ENCODE measurements at places on chromosomes 16 and 17.

GRCh38 chr17:50432125-50432762 lies 6.2 kb downstream of the ACSF2 start:
- DNase-seq, result no peak

- no peak for DNase-seq
These were observed 60.2 kb upstream of the PHOSPHO1 start for GRCh38 chr17:49290690-49291359.

- DNase-seq, result no peak
These were observed 14.0 kb upstream of the TRAP1 start for GRCh38 chr16:3731126-3731935.

- no peak for DNase-seq
These were observed 19.6 kb downstream of the NOG start for GRCh38 chr17:56613131-56613530.

DNA sequence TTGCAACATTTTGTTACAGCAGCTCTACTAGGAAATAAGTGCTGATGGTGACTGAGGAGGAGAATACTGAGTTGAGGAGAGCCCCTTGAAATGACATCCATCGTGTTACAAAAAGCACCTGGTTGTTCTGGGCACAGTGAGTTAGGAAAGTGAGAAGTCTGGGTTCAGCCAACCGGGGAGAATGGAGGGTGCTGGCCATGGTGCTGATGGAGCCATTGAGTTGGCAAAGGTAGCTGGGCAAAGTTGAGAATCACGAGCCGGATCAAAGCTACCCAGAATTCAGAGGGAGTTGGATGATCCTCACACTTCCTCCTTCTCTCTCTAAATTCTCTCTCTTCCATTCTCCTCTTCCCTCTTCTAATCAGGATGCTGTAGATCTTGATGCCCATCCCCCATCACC lies 35.0 kb upstream of the ASIC2 start:
- DNase-seq, result no peak

DNA sequence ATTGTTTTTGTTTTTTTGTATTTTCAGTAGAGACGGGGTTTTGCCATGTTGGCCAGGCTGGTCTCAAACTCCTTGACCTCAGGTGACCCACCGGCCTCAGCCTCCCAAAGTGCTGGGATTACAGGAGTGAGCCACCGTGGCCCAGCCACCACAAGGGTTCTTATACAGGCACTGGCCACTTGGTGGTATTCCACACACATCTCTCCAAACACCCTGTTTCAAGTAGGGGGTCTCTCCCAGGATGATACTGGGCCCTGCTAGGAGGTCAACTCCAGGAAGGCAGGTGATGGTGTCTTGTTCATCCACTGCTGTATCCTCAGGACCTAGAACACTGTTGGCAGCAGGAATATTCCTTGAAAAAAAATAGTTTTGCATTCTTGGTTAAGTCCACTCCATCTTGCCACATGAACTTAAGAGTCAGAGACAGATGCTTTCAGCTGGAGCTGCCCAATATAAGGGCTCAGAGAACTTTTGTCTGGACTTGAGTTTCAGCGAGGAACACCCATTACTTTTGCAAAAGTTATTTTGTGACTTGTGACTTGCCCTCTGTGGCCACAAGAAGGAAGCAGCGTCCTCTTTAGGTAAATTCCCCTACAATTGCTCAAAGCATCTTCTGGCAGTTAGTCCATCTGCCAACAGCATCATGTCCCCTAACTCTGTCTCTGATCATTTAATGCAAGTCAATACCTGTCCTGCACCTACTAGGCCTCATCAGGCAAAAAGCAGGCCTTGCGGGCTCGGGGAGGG lies 7.4 kb upstream of the EEF2K start:
- DNase-seq, result no peak

- peak; percentile 31 for DNase-seq
These were observed 133.0 kb upstream of the GSE1 start for GRCh38 chr16:85479972-85480726.

- DNase-seq, result peak; percentile 39
These were observed 87.4 kb downstream of the RAP1GAP2 start for GRCh38 chr17:2883544-2884213.

DNA sequence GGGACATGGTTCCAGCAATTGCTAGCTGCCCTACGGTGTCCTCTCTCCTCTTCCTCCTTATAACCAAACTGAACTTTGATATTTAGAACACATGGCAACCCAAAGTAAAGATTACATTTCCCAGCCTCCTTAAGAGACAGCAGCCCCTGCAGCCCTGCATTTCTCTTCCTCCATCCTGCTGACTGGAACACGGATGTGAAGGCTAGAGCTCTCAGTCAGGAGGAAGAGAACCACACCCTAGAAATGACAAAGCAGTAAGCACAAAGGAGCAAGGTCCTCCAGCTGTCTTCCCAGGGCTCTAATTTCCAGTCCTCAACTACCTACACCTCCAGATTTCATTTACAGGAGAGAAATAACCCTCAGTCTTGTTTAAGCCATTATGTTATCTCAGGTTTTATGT lies 10.9 kb downstream of the DYNC1LI2 start:
- no peak for DNase-seq

- DNase-seq, result peak; percentile 41
These were observed 932 bp downstream of the ZNF267 start for GRCh38 chr16:31874366-31875111.

GRCh38 chr17:31495022-31495885 lies 103.8 kb downstream of the RAB11FIP4 start:
- DNase-seq, result no peak

DNA sequence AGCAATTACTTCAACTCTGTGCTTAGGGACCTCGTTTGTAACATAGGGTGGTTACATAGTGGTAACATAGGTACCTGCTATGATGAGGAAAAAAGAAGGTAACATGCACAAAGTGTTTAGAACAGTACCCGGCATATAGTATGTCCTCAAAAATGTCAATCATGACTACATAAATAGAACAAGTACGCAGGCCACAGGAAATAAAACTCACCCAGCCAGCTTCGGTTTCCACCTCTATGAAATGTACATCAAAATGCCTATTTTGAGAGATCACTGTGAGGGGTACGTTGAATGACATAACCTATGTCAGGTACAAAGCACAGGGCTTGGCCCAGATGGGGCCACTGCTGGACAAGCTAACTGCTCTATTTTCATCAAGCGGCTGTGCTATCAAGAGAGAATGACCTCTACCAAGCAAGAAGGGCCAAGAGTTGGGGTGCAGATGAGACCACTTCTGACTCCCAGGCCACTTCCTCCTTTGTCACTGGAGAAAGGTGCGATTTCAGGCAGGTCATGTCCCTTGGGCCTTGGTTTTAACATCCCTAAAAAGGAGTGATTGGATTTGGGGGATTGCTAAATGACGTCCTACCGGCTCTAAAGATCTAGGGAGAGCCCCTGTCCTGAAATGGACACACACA lies 45.4 kb downstream of the WSB1 start:
- no peak for DNase-seq

- no peak for DNase-seq
These were observed 11.9 kb downstream of the EPN2 start for GRCh38 chr17:19248928-19249574.

DNA sequence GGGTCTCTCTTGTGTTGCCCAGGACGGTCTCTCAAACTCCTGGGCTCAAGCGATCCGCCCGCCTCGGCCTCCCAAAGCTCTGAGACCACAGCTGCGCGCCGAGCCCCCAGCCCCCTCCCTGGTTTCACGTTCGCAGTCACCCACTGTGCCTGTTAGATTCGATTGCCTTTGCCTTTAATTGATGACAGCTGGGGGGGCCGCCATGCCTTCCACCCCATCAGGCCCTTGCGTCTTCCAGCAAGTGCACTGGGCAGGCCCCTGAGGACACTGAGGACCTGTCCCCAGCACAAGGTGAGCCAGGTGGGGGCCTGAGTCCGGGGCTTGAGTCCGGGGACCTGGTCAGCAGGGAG lies 3.3 kb downstream of the IGFALS start:
- no peak for DNase-seq

DNA sequence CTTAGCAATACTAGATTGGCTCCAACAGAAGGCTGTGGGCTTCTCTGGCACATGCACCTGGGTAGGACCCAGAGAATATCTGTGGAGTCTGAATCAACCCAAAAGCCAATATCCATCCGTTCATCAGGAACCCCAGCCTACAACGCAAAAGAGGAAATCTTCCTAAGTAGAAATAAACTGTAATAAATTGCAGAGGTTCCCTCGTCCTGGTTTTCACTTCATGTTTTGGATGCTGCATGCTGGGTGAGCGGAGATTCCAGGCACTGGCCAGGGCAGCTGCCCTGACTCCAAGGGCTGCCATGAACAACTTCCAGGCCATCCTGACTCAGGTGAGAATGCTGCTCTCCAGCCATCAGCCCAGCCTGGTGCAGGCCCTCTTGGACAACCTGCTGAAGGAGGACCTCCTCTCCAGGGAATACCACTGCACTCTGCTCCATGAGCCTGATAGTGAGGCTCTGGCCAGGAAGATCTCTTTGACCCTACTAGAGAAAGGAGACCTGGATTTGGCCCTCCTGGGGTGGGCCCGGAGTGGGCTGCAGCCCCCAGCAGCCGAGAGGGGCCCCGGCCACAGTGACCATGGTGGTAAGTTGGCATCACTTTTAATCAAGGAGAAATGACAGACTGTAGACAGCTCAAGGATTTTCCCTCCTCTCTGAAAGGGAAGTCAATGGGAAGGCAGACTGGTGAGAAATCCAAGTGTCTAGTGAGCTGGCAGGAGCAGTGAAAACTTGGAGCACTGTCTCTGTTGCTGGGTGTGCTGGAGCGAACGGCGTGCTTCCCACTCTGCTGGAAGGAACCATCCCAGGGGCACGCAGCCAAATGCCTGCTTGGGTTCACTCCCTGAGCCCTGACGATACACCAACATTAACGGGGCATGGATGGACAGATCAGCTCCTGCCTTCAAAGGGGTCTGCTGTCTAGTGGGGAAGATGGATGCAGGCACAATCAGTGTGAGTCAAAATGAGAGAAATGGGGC lies 10.7 kb upstream of the CIITA start:
- no peak for DNase-seq

DNA sequence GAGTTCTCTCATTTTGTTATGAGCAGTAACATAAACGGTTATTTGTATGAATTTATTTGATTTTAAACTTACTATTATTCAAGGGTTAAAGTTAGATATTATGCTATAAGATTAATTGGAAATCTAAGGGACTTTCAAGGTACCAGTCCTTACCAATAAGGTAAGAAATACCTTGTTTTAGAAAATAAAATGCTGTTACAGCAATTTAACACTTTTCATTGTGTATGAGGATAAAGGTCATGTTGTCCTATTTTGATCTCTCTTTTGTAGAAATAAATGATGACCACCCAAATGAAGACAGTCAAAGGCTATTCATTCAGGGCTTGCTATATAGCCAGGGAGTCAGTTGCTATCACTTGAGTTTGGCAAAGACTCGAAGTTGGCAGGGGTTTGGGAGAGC lies 1185.9 kb upstream of the GOT2 start:
- no peak for DNase-seq

DNA sequence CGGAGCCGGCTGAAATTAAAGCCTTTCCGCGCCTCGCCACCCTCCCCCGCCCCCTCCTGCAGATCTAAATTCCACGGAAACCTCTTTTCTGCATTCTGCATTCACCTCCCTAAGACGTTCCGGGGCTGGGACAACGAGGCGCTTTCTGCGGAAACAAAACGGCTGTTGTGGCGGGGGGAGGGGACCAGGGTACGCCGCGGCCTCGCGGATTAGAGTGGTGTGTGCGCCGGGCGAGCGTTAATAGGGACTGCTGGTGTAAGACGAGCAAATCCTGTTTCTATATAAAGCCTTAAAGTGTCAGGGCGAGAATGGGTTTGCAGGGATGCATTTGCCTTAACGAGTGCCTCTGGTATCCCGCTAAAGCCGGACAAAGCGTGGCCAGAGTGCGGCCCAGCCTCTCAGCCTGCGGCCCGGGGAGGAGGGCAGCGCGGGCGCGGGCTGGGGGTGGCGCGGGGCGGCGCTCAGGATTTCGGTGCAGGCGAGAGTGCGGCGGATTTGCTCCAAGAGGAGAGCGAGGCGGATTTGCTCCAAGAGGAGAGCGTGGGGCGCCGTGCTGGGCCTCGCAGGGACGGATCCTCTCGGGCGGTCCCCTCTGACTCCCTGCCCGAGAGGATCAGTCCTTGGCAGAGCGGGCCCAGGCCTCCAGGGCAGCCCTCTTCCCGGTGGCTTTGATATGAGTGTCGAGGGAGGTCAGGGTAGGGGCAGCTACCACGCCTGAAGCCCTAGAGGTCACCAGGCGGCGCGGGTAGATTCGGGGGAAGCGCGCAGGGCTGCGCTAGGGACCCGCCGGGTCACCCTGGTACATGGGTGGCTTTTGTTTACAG lies 5.1 kb downstream of the BAHCC1 start:
- DNase-seq, result no peak

- no peak for DNase-seq
These were observed 191.4 kb downstream of the SLC39A11 start for GRCh38 chr17:72901083-72901482.

DNA sequence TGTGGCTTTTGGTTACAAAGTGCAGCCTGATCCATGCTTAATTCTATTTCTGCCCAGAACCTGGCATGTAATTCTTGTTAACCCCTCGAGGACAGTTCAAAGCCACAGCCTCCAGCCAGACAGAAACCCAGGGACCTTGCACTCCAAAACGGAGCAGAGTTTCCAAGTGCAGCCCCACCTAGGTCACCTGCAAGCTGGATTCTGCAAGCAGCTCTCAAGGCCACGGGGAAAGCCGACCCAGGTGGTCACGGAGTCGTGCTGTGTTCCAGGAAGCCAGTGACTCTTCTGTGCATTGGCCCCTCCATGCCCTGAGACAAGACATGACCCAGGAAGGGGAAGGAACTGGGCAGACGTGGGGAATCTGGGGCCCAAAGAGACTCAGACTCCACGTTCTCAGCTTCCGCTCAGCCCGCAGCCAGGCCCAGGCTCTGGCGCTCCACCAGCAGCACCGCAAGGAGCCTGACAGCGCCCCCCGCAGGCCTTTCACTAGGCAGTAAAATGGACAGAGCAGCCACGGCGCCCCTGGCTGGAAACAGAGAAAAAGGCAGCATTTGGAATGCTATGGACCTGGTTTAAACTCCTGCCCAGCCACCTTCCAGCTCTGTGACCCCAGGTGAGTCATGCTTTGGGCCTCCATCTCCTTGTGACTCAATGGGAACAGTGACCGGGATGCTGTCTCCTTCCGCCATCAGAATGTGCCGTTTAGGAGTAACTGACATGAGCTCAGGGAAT lies 27.3 kb upstream of the GSG1L start:
- DNase-seq, result no peak

GRCh38 chr17:39738983-39739884 lies 1.5 kb downstream of the GRB7 start:
- DNase-seq, result peak; percentile 74

DNA sequence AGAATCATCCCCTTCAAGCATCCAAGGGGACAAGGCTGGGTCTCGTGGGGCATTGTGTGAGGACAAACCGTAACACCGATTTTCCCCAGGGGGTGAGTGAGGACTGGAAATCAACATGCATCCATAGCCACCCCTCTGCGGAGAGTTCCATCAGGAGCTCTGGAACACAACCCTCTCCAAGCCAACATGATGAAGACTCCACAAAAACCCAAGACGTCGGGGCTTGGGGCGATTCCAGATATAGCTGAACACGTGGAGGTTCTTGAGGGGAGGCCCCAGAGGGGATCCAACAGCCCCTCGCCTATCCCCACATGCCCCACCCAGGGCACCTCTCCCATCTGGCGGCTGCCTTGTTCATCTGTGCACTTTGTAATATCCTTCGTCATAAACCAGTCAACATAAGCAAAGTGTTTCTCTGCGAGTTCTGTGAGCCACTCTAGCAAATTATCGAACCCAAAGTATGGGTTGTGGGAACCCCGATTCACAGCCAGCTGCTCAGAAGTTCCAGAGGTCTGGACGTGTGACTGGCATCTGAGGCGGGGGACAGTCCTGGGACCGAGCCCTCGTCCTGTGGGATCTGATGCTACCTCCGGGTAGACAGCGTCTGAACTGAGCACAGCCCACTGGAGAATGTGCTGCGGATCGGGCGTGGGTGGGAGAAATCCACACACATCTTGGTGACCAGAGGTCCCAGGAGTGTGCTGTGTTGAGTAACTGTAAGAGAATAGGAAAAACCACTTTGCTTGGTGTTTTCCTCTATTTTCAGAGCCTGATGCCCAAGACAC lies 55.5 kb downstream of the RPH3AL start:
- no peak for DNase-seq
